ENCODE measurements at places on chromosomes 16 and 17. TPM values are rescaled to one million over a fixed set of nuclear protein-coding genes. Genes with fewer than 3 reads are reported as not detected.

DNA sequence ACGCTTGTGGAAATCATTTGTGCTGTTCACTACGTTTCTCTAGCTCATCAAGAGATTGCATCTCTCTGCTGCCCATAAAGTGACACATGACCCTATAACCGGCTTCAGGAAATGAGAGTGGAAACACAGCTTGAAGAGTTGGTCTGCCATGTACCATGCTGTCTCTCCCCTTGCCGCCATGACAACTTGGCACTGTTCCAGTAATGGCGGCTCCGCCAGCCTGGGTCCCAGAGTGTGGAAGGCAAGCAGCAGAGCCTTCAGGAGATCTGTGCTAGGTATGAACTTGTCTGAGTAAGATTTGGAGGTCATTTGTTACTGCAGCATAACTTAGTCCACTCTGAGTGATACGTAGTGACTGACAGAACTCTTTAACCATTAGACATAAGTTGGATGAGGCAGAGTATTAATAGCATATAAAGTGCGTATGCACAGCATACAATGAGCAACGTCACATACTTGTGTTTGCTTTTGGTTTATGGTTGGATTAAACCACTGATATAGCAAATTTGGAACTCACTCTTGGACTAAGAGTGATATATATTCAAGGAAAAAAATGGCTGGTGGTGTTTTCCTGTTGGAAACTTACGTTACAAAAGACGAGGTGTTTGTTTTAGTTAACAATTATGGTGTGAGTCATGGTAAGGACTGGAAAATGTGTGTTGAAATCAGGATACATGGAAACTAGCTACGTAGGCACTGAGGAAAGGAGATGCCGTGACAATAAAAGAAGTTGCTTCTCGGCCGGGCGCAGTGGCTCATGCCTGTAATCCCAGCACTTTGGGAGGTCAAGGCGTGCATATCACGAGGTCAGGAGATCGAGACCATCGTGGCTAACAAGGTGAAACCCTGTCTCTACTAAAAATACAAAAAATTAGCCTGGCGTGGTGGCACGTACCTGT, 24.4 kb upstream of the PMP22 start:
- no peak overlapping the region for H3K4me3 ChIP-seq
- no peaks in the 10 kb centered on the region for H3K4me1 ChIP-seq
- no peaks in the 10 kb centered on the region for H3K27me3 ChIP-seq
- no peak for DNase-seq
- no peaks in the 10 kb centered on the region for H3K36me3 ChIP-seq

DNA sequence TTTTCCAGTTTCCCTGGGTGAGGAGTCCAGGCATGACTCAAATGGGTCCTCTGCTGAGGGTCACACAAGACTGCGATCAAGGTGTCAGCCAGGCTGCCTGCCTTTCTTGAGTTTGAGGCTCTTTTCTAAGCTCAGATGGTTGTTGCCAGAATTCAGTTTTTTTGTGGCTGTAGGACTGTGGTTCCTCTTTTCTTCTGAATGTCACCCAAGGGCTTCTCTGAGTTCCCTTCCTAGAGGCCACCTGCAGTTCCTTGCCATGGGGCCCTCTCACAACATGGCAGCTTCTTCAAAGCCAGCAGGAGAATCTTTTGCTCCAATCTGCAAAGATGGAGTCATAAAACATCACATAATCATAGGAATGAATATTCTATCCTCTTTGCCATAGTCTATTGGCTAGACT, 17.5 kb downstream of the LIMD2 start:
- H3K36me3 ChIP-seq = peaks cover 31% of the 10 kb centered on the region
- no peaks in the 10 kb centered on the region for H3K4me1 ChIP-seq
- no peak for DNase-seq

- H3K27ac ChIP-seq = no peak overlapping the region
- no peak for DNase-seq
These were observed 69.0 kb downstream of the GTF3C1 start for GRCh38 chr16:27480761-27481160.

GPR179 gene
- 1.4 TPM for polyA plus RNA-seq

ABCC11 gene
- polyA plus RNA-seq = 0.21 TPM
